ENCODE measurements at places on chromosomes 7 and 10. TPM values are rescaled to one million over a fixed set of nuclear protein-coding genes. Genes with fewer than 3 reads are reported as not detected.

- no peak for DNase-seq
Observed at GRCh38 chr10:63666836-63667383, 145.7 kb downstream of the REEP3 start.

The DNAJB6 gene
- 176 TPM for polyA plus RNA-seq

The GNGT1 gene
- 0.15 TPM for polyA plus RNA-seq

GRCh38 chr10:125783408-125783807 is 7.8 kb upstream of the MMP21 start:
- DNase-seq: no peak

DNA sequence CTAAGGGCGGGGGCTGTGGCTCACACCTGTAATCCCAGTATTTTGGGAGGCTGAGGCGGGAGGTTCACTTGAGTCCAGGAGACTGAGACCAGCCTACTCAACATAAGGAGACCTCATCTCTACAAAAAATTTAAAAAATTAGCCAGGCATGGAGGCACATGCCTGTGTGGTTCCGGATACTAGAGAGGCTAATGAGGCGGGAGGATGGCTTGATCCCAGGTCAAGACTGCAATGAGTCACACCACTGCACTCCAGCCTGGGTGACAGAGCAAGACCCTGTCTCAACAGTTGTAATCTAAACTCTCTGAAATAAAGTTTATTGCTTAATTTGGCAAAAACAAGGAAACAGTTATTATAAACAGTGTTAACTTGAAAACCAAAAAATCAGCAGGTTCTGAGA is 123.3 kb downstream of the USP6NL start:
- DNase-seq: no peak

The CRHR2 gene
- not detected for polyA plus RNA-seq

The JCAD gene
- polyA plus RNA-seq: 25.7 TPM

DNA sequence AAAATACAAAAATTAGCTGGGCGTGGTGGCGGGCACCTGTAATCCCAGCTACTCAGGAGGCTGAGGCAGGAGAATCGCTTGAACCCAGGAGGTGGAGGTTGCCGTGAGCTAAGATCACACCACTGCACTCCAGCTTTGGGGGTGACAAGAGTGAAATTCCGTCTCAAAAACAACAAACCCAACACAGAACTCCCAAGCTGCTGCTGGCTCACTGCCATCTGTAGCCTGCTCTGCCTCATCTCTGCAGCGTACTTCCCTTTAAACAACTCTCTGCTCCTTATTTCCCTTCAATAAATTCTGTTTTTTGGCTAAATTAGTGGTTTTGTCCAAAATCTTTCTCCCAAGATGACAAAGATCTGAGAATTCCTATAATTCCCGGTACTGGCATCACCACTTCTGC is 189.2 kb upstream of the GALNT17 start:
- no peak for DNase-seq

The HOXA10 gene
- not detected for polyA plus RNA-seq

GRCh38 chr7:124460056-124460450 is 305.5 kb downstream of the GPR37 start:
- no peak for DNase-seq

The GPR15LG gene
- not detected for polyA plus RNA-seq

GRCh38 chr10:34719328-34719727 is 95.8 kb downstream of the PARD3 start:
- DNase-seq: no peak

The GSTO2 gene
- polyA plus RNA-seq: 0.47 TPM

The PRKCQ gene
- 0.18 TPM for polyA plus RNA-seq

The C1QL3 gene
- not detected for polyA plus RNA-seq

DNA sequence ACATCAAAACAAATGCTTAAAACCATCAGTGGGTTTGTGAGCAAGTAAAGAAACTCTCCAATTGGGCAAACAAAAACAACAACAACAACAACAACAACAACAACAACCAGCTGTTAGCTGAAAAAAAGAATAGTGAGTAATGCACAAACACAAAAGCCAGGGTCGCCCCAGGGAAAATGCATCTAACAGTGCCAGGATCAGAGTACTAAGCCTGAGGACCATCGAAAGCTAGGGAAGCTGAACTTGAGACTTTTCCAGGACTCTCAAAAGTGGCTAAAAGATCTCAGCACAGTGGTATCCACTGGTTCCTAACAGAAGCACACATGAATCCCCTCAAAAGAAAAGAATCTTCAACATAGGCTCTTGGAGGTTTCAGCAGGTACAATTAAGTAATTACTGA is 83.3 kb downstream of the CPXM2 start:
- DNase-seq: no peak

DNA sequence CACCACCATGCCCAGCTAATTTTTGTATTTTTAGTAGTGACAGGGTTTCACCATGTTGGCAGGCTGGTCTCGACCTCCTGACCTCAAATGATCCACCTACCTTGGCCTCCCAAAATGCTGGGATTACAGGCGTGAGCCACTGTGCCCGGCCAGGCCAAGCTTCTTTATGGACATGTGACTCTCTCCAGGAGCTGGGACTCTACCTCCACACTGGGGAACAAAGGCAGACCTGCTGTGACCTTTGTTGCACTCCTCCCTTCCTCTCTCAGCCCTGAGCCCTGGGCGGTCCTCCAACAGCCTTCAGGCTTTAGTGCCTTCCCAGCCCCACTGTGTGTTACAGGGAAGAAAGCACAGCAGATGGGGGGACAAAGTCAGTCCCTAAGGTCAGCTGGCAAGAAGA is 55.0 kb upstream of the DUSP5 start:
- no peak for DNase-seq

GRCh38 chr10:31930023-31930751 is 1.6 kb upstream of the ARHGAP12 start:
- no peak for DNase-seq

The MUC12 gene
- polyA plus RNA-seq: not detected

DNA sequence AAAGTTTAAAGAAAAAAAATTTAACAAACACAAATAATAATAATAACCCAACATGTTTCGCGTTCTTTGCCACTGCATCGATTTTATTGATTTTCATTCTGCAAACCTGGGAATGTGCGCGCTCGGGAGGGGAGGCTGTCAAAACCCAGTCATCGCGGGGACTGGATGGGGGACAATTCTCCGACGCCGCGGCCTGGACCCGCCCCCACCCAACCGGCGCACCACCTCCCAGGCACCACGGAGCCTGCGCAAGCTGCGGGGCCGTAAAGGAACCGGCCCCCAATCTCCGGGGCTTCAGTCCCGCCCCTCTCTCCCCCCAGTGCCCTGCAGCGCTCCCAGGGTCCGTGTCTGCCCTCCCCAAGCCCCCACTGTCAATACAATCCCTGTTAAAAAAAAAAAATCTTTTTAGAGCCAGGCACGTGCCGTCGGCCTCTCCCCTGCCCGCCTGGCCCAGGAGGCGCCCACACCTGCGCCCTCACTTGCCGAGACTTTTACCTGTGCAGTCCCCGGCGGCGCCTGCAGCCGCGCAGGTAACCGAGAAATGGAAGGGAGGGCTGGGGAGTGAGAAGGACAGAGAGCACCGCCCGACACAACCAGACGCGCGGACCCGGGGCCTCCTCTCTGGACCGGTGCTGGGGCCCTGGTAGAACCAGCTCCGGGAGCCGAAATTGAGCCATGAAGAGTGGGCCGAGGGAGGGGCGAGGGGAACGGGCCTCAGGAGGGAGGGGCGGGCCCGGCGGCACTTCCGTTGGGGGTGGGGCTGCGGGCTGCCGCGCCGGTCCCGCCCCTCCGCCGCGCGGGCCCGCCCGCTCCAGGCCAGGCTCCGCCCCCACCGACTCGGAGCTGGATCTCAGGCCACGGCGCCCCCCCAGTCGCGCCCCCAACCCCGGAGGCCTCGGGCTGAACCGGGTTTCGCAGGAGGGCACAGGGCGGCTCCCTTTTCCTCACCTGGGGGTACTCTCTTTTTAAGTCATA is 7.6 kb upstream of the ZNF503 start:
- DNase-seq: peak; percentile 98

GRCh38 chr10:27658788-27659187 is 86.8 kb downstream of the MKX start:
- DNase-seq: no peak

DNA sequence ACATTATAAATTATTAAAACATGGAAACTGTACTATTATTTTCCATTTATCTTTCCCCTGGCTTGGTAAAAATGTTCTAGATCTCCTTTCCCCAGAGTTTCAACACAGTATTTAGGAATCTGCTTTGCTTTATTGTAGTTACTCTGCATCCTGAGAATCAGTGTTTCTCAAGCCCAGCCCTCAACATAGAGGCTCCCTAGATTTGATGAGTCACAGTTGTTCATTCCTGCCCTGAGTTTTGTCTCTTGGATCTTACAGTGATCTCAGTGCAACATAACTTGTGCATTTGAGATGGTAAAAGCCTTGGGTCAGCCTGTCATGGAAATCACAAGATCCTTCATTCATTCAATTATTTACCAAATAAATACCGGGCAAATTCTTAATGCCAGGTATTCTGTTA is 63.0 kb downstream of the VAX1 start:
- DNase-seq: no peak

GRCh38 chr10:48802611-48803071 is 118.0 kb downstream of the WDFY4 start:
- no peak for DNase-seq
